Left lung (tissue), 14 donors: ENCODE measurements at places on chromosomes 4 and X.

- no peaks in the 10 kb centered on the region for H3K4me1 ChIP-seq
- no peak overlapping the region for H3K27ac ChIP-seq
- no peak overlapping the region for H3K4me3 ChIP-seq
- H3K36me3 ChIP-seq, result no peaks in the 10 kb centered on the region
These were observed 159.7 kb downstream of the NSUN7 start for GRCh38 chr4:40909363-40909876.

- H3K4me1 ChIP-seq, result no peaks in the 10 kb centered on the region
- no peaks in the 10 kb centered on the region for H3K27me3 ChIP-seq
- H3K36me3 ChIP-seq, result no peaks in the 10 kb centered on the region
- H3K27ac ChIP-seq, result no peak overlapping the region
These were observed 36.2 kb upstream of the PRDX4 start for GRCh38 chrX:23631136-23631535.

DNA sequence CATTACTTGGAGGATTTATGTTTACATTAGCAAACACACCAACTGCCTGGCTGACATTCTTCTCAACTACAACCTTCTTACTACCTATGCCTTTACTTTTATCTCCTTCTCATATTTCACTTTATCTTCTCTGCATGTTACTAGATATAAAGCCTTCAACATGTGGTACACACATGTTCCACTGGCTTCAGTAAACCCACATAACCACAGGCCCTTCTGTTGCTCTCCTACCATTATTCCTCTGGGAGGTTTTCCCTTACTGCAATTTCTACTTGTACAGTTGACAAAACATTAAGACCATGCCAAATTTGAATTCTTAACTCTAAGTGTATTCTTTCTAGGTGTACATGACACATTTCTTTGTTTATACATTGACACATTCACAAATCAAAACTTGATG lies 133.1 kb downstream of the ARAP2 start:
- no peak for DNase-seq
- H3K36me3 ChIP-seq, result no peaks in the 10 kb centered on the region
- H3K4me1 ChIP-seq, result no peaks in the 10 kb centered on the region
- no peak overlapping the region for H3K27ac ChIP-seq

GRCh38 chrX:41684940-41685339 lies 3.8 kb upstream of the GPR34 start:
- H3K27ac ChIP-seq, result no peak overlapping the region
- no peaks in the 10 kb centered on the region for H3K4me1 ChIP-seq
- no peak for DNase-seq
- H3K36me3 ChIP-seq, result no peaks in the 10 kb centered on the region
- no peaks in the 10 kb centered on the region for H3K27me3 ChIP-seq

DNA sequence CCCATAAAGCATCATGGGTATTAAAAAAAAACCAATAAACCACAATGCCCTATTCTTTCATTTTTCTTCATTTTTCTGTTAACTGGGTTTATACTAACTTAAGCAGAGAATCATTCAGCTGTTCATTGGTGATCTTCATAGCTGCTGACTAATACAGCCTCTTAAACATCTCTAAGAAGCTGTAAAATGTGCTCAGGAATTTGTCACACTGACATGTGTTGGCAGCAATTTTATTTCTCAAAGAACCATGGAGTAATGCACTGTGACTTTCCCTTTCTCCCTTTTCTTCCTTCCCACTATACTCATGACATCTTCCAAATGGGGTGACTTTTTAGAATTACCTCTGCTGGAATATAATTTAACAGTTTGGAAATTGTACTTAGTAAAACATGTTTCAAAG lies 315.4 kb downstream of the ANTXR2 start:
- no peak overlapping the region for H3K27ac ChIP-seq
- H3K4me3 ChIP-seq, result no peak overlapping the region
- no peak for DNase-seq
- H3K27me3 ChIP-seq, result no peaks in the 10 kb centered on the region
- no peaks in the 10 kb centered on the region for H3K36me3 ChIP-seq
- no peaks in the 10 kb centered on the region for H3K4me1 ChIP-seq

DNA sequence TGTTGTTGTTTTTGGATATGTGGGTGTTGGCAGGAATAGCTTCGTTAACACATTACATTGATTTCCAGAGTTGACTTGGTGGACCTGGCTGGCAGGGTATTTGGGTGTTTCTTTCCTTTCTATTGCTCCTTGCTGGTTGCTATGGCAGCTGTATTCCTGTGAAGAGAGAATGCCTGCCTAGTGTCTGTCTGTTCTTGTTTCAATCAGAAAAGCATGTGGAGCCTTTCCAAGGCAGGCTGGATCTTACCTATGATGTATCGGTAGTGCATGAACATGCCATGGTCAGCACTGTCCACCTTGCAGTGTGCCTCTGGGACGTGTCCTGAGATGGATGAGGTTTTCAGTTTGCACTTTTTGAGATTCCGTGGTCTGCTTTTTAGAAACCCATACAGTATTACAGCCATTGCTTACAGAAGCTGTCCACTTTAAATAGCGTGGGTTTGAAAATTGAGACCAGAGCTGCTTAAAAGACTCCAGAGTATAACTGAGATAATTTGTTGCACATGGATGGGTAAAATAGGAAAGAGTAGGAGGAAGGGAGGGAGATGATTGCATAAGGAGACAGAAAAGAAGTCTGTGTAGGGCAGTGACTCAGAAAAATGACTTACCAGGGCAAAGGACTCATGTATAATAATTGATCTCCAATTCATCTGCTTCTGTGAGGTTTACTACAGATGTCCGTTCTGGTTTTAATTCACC lies 20.0 kb upstream of the AADAT start:
- no peaks in the 10 kb centered on the region for H3K36me3 ChIP-seq
- H3K27ac ChIP-seq, result no peak overlapping the region
- no peaks in the 10 kb centered on the region for H3K27me3 ChIP-seq
- no peaks in the 10 kb centered on the region for H3K4me1 ChIP-seq

DNA sequence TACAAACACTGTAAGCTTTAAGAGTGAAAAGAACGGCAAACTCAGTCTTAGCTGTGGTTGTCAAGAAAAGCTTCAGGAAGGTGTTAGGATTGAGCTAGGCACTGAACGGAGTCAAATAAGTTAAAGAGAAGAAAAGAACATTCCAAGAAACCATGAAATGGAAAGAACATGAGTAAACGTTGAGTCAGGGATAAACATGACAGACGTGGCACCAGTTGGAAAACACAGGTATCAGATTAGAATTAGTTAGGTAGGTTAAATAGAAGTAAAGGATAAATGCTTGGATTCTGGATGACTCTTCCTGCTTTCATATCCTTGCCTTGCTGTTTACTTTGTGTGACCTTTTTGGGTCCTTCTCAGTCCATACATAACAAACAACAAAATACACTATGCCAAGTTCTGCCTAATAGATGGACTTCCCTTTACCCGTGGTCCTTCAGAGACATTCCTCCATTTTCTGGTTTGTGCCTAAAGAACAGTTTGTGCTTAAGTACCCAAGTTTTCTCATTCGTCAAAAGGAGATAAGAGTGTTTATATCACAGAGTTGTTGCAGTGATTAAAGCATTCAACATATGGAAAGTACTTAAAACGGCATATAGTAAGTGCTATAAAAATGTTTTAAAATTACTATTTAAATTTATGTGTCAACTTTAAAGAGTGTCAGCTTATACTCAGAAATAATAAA lies 446.9 kb downstream of the TMA16 start:
- no peak overlapping the region for H3K27ac ChIP-seq
- no peak overlapping the region for H3K4me3 ChIP-seq
- H3K36me3 ChIP-seq, result no peaks in the 10 kb centered on the region
- no peaks in the 10 kb centered on the region for H3K27me3 ChIP-seq

- no peak overlapping the region for H3K27ac ChIP-seq
- DNase-seq, result no peak
- H3K36me3 ChIP-seq, result no peaks in the 10 kb centered on the region
- no peak overlapping the region for H3K4me3 ChIP-seq
These were observed 472.0 kb downstream of the ARAP2 start for GRCh38 chr4:35772291-35772690.

GRCh38 chrX:118550792-118551191 lies 55.2 kb downstream of the DOCK11 start:
- H3K4me1 ChIP-seq, result no peaks in the 10 kb centered on the region
- no peak overlapping the region for H3K4me3 ChIP-seq
- H3K27ac ChIP-seq, result no peak overlapping the region
- no peaks in the 10 kb centered on the region for H3K36me3 ChIP-seq
- H3K27me3 ChIP-seq, result no peaks in the 10 kb centered on the region
- no peak for DNase-seq

DNA sequence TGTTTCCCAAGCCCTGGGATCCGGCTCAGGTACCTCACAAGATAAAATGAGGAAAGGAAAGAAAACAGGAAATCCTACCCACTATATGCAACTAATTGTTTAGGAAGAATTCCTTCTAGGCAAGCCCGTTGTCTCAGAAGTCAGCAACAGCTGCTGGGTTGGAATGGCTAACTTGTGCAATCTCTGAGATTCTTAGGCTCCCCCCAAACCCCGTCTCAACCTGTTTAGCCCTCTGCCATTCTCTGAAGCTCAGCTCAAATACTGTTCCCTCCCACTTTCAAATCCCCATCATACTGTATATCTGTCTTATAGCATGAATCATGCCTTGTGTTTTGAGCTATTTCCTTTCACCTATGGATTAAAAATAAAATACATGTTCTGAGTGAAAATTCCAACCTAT lies 28.9 kb downstream of the STARD8 start:
- H3K27ac ChIP-seq, result no peak overlapping the region
- H3K27me3 ChIP-seq, result no peaks in the 10 kb centered on the region
- no peaks in the 10 kb centered on the region for H3K36me3 ChIP-seq

DNA sequence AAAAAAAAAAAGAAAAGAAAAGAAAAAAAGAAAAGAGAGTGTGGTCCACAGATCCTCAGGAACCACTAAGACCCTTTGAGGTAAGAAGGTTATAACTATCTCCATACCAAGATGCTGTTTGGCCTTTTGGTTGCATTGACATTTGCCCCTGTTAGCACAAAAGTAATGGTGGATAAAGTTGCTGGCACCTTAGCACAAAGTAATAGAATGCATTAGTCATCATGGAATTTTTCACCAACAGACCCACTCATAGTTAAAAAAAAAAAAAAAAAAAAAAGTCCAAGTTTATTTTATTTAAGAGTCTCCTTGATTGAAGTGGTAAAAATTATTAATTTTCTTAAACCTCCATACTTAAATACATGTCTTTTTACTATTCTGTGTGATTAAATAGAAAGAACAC lies 78.4 kb upstream of the RBPJ start:
- H3K27me3 ChIP-seq, result no peaks in the 10 kb centered on the region
- peaks cover 3% of the 10 kb centered on the region for H3K4me1 ChIP-seq
- H3K27ac ChIP-seq, result no peak overlapping the region
- no peak for DNase-seq
- no peak overlapping the region for H3K4me3 ChIP-seq

GRCh38 chr4:95821867-95822266 lies 18.0 kb upstream of the PDHA2 start:
- H3K4me3 ChIP-seq, result no peak overlapping the region
- H3K27me3 ChIP-seq, result no peaks in the 10 kb centered on the region
- H3K4me1 ChIP-seq, result no peaks in the 10 kb centered on the region
- no peaks in the 10 kb centered on the region for H3K36me3 ChIP-seq

GRCh38 chrX:100410901-100411801 lies 1.1 kb upstream of the PCDH19 start:
- DNase-seq, result peak; percentile 58
- H3K4me1 ChIP-seq, result peaks cover 7% of the 10 kb centered on the region
- peaks cover 72% of the 10 kb centered on the region for H3K27me3 ChIP-seq
- no peak overlapping the region for H3K4me3 ChIP-seq
- no peak overlapping the region for H3K27ac ChIP-seq

- no peak for DNase-seq
- no peaks in the 10 kb centered on the region for H3K27me3 ChIP-seq
- H3K36me3 ChIP-seq, result no peaks in the 10 kb centered on the region
- peak overlapping the region; percentile 26 for H3K27ac ChIP-seq
- H3K4me3 ChIP-seq, result no peak overlapping the region
- peaks cover 7% of the 10 kb centered on the region for H3K4me1 ChIP-seq
These were observed 3.1 kb downstream of the SMS start for GRCh38 chrX:21943460-21944135.

GRCh38 chr4:21377046-21377445 lies 571.5 kb downstream of the KCNIP4 start:
- no peaks in the 10 kb centered on the region for H3K36me3 ChIP-seq
- no peaks in the 10 kb centered on the region for H3K27me3 ChIP-seq
- no peak overlapping the region for H3K27ac ChIP-seq
- no peak overlapping the region for H3K4me3 ChIP-seq
- DNase-seq, result no peak

GRCh38 chr4:2947926-2948325 lies 15.3 kb downstream of the NOP14 start:
- H3K27me3 ChIP-seq, result no peaks in the 10 kb centered on the region
- H3K4me1 ChIP-seq, result no peaks in the 10 kb centered on the region
- no peak overlapping the region for H3K4me3 ChIP-seq
- DNase-seq, result no peak
- H3K36me3 ChIP-seq, result peaks cover 99% of the 10 kb centered on the region
- H3K27ac ChIP-seq, result no peak overlapping the region

GRCh38 chrX:149759824-149760223 lies 14.0 kb upstream of the HSFX1 start:
- H3K4me1 ChIP-seq, result no peaks in the 10 kb centered on the region
- H3K4me3 ChIP-seq, result no peak overlapping the region
- H3K36me3 ChIP-seq, result no peaks in the 10 kb centered on the region
- no peak overlapping the region for H3K27ac ChIP-seq
- no peaks in the 10 kb centered on the region for H3K27me3 ChIP-seq
- no peak for DNase-seq

DNA sequence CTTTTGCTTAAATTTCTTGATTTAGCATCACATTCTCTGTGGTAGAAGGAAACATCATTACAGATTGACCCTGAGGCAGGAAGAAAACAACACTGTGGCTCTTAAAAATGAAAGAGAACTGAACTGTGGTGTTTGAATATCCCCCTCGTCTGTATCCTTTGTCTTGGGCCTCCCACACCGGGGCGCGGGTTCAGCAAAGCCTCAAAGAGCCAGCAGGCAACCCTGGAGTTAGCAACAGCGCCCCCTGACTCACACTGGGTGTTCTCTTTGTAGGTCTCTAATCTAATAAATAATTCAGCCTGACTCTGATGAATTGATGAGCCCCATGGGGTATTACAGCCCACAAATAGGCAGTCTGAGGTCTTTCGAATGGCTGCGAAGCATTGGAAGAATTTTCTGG lies 46.1 kb upstream of the CTSO start:
- no peak for DNase-seq
- H3K4me1 ChIP-seq, result no peaks in the 10 kb centered on the region
- H3K36me3 ChIP-seq, result no peaks in the 10 kb centered on the region
